Stimulated activated CD8-positive, alpha-beta memory T cell treated with anti-CD3 and anti-CD28 coated beads, Interleukin-7, amount 100 ng/mL, for 24 hours (primary cell): ENCODE measurements at places on chromosomes 13 and 19.

GRCh38 chr19:3987619-3988371 is 2.5 kb upstream of the EEF2 start:
- peak; percentile 72 for DNase-seq

DNA sequence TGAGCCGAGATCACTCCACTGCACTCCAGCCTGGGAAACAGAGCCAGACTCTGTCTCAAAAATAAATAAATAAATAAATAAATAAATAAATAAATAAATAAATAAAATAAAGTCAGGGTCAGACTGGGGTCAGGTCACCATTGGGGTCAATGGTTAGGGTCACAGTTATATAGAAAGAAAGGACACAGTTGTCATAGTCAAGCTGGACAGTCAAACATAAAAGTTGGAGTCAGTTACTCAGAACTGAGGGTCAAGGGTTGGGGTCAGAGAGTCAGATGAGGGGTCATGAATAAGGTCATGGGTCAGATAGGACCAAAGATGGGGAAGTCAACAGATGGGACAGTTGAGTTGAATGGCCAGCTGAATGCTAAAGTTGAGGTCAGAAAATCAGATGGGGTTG is 16.7 kb upstream of the EPOR start:
- DNase-seq = no peak

- no peak for DNase-seq
Observed at GRCh38 chr19:3404324-3405260, 38.2 kb downstream of the NFIC start.

GRCh38 chr13:113597391-113598080 is 13.0 kb downstream of the TFDP1 start:
- DNase-seq = no peak

DNA sequence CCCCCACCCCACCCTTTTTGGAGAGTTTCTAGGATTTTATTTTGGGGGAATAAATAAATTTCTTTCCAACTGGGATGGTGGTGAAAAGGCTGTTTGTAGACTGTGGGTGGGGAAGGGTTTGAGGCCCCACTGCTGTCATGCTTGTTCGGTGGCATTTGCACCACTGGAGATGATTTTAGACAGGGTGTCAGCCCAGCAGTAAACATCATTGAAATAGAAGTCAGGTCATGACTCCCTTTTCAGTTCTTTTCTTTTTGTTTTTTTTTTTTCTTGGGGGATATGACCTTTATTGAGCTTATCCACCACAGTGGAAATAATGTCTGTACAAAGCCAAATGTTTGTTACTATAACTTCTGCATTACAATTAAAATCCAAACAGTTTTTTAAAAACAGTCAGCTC is 14.1 kb downstream of the UBAC2 start:
- DNase-seq = no peak

GRCh38 chr13:65971541-65971940 is 1258.6 kb downstream of the PCDH9 start:
- no peak for DNase-seq

- DNase-seq = no peak
Observed at GRCh38 chr19:4713384-4713951, 10.2 kb downstream of the DPP9 start.

DNA sequence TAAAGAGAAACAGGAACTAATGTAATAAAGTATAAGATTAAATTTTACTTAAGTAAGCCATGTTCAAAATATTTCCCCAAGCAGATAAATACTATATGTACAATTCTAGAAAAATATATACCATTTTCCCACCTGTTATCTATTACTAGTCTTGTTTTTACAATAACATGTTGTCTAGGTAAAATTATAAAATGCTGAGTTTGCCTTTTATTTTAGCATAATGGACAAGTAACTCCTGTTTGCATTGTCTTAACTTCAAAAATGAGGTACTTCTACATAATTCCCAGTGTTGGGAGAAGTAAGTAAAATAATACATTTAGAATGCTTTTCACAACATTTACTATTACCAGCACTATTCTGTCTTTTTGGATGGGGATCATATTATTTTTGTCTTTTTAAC is 800.5 kb downstream of the SLITRK6 start:
- no peak for DNase-seq

GRCh38 chr13:98942485-98942884 is 35.4 kb downstream of the DOCK9 start:
- no peak for DNase-seq

- DNase-seq = no peak
Observed at GRCh38 chr13:34430294-34430693, 511.8 kb upstream of the NBEA start.

DNA sequence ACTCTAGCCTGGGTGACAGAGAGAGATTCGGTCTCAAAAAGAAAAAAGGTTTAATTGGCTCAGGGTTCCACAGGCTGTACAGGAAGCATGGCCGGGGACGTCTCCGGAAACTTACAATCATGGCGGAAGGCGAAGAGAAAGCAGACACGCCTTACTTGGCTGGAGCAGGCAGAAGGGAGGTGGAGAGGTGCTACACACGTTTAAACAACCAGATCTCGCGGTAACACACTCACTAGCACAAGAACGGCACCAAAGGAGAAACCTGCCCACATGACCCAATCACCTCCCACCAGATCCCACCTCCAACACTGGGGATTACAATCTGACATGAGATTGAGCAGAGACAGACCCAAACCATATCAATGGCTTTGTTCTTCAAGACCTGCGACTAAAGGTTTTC is 12.8 kb downstream of the CASP14 start:
- DNase-seq = no peak

- no peak for DNase-seq
Observed at GRCh38 chr19:3800996-3801395, 14.8 kb upstream of the MATK start.

DNA sequence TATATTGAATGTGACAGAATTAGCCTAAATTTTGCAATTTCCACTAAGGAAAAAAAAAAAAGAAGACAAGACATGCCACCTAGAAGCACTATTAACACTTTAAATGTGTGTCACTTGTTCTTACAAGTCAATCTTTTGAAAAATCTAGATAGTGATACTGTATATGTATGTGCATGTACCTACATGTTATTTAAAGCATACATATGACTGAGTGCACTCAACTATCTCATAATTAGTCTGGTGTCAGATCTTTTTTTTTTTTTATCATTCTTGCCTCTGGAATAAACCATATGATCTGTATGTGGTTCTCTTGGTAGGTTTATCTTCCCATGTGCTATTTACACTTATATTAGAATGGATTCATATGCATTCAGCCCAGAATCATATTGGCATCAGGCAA is 62.3 kb downstream of the FOXO1 start:
- no peak for DNase-seq

- no peak for DNase-seq
Observed at GRCh38 chr13:21980049-21980448, 309.2 kb downstream of the FGF9 start.

DNA sequence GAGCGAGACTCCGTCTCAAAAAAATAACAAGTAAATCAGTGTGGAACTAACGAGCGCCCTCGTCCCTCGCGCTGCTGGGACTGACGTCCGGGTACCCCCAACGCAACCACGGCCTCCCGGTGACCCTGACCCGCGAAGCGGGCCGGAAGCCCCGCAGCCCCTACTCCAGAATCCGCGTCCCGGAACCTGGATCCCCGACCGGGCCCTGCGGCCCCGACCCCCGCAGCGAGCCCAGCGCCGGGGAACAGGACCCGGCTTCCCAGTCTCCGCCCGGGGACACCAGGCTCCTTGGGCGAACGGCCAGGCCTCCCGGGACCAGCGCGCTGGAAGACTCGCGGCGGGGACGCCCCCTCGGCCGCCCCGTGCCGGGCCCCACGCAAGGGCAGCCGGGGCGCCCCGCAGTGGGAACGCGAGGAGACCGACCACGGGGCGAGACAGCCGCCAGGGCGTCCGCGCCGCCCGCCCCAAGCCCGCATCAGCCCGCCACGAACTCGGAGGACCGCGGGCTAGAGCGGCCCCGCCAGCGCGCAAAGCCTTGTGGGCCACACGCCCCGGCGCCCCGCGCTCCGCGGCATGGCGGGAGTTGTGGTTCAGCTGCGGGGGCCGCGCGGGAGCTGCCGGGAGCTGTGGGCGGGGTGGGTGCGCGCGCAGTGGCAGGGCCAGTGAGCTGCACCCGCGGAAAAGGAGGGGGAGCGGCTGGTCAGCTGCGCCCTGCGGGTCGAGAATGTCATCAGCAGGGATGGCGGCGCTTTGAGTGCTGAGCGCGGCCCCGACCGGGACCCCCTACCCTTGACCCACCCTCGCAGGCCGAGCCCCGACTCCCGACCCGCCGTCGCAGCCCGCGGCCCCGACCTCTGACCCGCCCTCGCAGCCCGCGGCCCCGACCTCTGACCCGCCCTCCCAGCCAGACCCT is 7.5 kb upstream of the MADCAM1 start:
- DNase-seq = peak; percentile 84

DNA sequence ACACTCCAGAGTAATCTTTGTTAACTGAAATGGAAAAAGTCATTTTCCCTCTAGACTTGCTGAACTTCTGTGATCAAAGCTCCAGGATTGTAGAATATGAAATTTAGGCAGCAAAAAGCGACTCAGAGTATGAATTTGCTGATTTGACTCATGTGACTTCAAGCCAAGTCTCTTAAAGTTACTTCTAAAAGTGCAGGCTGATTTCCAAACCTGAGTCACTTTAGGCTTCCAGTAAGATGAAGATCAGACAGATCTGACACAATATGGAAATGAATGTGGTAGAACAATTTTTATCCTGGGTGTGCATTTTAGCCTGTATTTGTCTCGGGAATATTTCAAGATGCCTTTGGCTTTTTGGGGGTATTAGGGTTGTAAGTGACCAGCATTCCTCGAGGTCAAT is 151.0 kb upstream of the TMTC4 start:
- no peak for DNase-seq

DNA sequence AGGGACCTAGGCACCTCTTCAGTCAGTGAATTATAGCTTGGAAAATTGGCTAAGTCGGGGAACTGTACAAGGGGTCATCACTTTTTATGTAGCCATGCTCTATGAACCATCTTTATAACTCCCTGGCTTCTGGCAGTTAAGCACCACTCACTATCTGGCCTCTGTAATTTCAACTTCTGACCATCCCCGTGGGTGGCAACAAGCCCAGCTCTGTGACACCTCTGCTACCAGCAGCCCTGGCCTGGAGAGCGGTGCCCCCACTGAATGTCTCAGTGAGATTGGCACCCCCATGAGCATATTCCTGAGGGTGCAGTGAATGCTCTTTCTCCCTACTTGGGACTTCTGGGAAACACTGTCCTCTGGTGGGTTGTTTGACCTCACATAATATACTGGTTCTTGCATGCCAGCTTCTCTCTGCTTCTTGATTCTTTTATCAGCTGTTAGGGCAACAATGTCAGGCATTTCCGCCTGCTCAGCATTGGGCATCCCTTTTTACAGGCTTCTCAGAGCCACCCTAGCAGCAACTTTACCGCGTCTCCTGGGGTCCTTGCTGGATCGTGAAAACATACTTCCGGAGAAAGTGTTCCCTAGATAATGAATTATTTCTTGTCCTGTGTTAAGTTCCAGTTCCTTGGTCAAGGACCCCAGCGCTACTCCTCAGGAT is 10.4 kb downstream of the KL start:
- no peak for DNase-seq

GRCh38 chr19:15776991-15777970 is 10.2 kb upstream of the OR10H5 start:
- DNase-seq = no peak

DNA sequence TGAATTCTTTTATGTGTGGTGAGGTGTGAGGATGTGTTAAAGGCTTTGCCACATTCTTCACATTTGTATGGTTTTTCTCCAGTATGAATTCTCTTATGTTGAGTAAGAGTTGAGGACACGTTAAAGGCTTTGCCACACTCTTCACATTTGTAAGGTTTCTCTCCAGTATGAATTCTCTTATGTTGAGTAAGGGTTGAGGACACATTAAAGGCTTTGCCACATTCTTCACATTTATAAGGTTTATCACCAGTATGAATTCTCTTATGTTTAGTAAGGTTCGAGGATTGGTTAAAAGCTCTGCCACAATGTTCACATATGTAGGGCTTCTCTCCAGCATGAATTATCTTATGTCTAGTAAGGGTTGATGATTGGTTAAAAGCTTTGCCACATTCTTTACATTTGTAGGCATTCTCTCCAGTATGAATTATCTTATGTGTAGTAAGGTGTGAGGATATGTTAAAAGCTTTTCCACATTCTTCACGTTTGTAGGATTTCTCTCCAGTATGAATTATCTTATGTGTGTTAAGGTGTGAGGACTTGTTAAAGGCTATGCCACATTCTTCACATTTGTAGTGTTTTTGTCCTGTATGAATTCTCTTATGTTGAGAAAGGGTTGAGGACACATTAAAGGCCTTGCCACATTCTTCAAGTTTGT is 27.1 kb downstream of the ZNF724 start:
- no peak for DNase-seq

GRCh38 chr13:74464670-74465069 is 330.5 kb upstream of the KLF12 start:
- no peak for DNase-seq

DNA sequence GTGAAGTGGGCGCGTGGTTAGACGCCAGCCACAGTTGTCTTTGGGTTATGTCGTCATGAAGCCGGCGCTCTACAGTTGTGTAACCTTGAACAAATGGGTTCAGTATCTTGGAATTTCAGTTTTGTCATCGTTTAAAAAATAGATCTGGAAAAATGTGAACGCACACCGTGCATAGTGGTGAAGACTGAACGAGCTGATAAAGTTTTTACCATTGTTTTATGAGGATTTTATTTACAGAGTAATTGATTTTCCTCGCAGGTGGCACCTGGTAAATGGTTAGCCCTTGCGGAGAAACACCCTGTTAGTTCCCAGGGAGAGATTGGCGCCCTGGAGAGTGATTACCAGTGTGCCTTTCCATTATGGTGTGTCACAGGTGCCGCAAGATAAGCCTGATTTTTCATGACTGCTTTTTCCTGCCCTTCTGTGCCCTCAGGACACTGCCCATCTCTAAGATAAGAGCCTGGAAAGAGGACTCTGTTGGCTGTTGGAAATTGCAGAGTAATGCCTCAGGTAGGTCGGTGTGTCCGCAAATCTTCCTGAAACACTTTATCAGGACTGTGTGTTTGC is 577 bp downstream of the ZNF181 start:
- DNase-seq = no peak
